Activated CD4-positive, alpha-beta T cell treated with anti-CD3 and anti-CD28 coated beads, Interleukin-2, amount 10 ng/mL, durations not matched to agents 7 days and 5 days (primary cell): ENCODE measurements at places on chromosomes 5 and 9. TPM values are rescaled to one million over a fixed set of nuclear protein-coding genes. Genes with fewer than 3 reads are reported as not detected.

- no peak for DNase-seq
Observed at GRCh38 chr5:153937661-153938060, 101.0 kb downstream of the FAM114A2 start.

DNA sequence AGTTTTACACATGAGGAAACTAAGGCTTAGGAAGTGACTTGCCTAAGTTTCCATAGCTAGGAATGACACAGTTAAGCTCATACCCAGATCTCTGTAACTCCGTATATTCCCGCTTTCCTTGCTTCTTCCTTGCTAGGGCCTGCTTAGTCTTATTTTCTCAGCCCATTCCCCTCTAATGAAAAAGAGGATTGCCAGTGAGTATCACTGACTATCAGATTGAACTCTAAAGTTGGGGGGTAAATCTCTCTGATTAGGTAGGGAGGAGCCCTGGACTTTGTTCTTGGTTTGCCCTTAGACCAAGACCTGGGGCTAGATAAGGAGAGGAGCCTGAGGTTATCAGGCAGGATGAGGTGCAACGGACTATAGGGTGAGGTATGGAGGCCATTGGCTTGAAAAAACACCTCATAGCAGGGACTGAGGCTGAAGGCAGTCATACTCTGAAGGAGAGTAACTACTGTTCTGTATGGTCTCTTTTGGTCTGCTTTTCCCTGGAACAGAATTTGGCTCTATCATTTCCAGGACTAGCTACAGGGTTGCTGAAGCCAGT lies 2.5 kb downstream of the TRIM32 start:
- DNase-seq: no peak

GRCh38 chr5:1507457-1507856 lies 16.3 kb downstream of the LPCAT1 start:
- no peak for DNase-seq

Gene PFN3
- not detected for total RNA-seq

Gene IZUMO3
- total RNA-seq: not detected
